ENCODE measurements at places on chromosomes 5 and 9.

DNA sequence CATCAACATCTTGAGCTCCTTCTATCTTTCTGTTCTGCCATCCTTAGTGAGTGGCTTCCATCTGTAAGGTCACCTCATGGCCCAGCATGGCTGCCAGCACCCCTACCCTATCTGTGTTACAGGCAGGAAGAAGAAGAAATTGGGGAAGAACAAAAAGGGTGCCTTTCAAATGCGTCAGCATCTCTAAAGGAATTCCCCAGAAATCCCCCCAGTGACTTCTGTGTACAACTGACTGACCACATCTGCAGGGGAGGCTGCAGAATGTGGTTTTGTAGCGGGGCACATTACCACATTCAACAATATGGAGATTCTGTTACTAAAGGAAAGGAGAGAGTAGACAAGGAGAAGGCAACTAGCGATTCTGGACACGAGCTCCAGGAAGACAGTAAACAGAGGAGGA is 40.1 kb downstream of the ALG2 start:
- no peak for DNase-seq

GRCh38 chr9:99023831-99024230 is 80.1 kb downstream of the COL15A1 start:
- no peak for DNase-seq

- no peak for DNase-seq
Measured at GRCh38 chr9:108478431-108479332, 377.1 kb downstream of the ACTL7B start.

GRCh38 chr9:1580215-1580614 is 434.9 kb upstream of the SMARCA2 start:
- no peak for DNase-seq

- DNase-seq = no peak
Measured at GRCh38 chr5:32504989-32505596, 60.6 kb upstream of the ZFR start.

GRCh38 chr9:129501771-129502319 is 119.1 kb downstream of the C9orf50 start:
- no peak for DNase-seq

DNA sequence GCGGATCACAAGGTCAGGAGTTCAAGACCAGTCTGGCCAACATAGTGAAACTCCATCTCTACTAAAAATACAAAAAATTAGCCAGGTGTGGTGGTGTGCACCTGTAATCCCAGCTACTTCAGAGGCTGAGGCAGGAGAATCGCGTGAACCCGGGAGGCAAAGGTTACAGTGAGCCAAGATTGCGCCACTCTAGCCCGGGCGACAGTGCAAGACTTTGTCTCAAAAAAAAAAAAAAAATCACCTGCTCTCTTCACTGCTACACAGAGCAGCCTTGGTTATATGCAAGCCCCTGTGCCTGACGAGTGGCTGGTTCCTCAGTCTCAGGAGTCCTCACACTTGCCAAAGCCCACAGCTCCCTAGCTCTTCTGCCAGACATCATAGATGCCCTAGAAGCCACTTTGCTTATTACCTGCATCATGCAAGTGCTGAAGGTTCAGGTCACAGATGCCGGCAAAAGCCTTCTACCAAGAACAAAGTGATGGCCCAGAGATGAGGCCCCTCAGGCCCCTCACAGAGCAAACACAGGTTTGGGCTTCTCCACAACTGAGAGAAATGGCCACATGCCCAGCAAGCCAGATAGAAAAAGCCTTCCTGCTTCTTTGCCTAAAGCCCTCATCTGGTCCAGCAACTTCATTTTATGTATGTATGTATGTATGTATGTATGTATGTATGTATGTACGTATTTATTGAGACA is 176.4 kb downstream of the AUH start:
- DNase-seq = no peak

GRCh38 chr9:2235623-2236022 is 220.5 kb downstream of the SMARCA2 start:
- no peak for DNase-seq

DNA sequence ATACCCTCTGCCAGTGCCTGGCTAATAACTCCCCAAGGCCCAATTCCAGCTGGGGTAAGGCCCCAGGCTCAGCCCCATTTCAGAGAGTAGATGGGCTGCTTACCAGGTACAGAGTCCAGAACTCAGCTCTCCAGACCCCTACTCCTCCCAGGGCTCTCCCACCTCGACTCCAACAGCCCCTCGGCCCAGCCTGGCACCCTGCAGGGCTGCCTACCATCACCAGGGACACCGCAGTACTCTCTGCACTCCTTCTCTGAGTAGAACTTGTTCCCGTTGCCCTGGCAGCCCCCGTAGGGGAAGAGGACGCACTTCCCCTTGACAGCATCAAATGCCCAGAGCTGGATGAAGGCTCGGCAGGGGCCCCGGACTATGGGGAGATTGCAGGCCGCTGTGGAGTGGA is 17.4 kb downstream of the AMBP start:
- no peak for DNase-seq

- DNase-seq = peak; percentile 56
Measured at GRCh38 chr9:37747271-37747753, 6.3 kb upstream of the TRMT10B start.

DNA sequence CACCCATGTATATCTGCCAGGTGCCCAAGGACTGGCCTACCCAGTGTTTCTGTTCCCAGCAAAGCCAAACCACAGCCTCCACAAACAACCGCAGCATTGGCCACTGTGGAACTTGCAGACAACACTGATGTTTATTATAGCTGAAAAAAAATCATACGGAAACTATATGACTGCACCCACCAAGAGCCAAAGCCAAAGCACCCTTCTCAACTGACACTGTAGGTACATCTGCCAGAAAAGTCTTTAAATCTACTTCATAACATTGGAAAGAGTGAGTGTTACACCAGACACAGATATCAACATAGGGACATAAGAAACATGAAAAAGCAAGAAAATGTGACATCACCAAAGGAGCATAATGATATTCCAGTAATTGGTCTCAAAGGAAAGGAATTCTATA is 428.0 kb downstream of the PSAT1 start:
- no peak for DNase-seq

DNA sequence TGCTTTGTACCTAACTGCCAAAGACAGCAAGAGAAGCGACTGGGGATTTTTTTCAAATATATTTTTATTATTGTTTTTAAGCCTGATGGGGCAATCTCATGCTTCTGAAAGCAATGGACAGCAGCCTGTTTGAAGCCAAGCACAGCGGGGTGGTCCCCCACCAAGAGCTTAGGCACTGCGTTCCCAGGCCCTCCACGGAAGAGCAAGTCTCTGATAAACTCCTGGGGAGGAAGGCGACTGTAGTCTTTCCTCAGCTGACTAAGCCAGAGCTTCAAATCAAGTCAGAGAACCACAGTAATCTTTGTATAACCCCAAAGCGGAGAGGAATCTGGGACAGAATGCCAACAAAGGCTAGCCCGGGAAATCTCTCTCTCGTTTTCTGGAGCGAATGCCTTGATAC is 54.4 kb downstream of the ARSB start:
- DNase-seq = no peak

GRCh38 chr5:32087086-32088082 is 86.7 kb downstream of the GOLPH3 start:
- DNase-seq = no peak

GRCh38 chr5:77449277-77449676 is 42.8 kb downstream of the WDR41 start:
- no peak for DNase-seq

DNA sequence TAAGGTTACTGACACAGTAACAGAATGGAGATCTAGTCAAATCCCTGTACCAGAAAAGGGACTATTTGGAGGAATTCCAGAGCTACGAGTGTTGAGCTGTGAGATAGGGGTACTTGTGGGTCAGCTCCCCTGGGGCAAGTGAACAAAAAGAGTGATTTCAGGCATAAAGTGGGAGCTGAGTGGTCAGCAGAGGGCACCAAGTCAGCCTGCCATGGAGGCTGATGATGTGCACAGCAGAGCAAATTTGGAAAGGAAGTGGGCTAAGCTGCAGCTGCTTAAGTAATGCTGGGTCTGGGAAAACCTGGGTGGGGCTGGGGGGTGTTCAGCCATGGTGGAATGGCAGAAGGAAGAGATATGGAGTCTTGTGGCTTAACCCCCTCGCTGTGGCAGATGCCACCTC is 327.9 kb downstream of the NTRK2 start:
- DNase-seq = no peak

- no peak for DNase-seq
Measured at GRCh38 chr5:26569241-26569928, 469.0 kb downstream of the CDH9 start.

DNA sequence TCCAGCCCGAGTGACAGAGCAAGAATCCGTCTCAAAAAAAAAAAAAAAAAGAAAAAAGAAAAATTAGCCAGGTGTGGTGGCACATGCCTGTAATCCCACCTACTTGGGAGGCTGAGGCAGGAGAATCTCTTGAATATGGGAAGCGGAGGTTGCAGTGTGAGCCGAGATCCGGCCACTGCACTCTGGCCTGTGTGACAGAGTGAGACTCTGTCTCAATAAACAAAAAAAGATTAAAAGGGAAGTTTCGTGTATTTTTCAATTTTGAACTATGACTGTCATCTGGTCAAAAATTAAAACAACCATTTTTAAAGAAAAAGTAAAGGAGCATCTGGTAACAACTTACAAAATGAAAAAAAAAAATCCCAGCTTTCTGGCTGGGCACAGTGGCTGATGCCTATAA is 36.3 kb upstream of the PLIN2 start:
- no peak for DNase-seq

DNA sequence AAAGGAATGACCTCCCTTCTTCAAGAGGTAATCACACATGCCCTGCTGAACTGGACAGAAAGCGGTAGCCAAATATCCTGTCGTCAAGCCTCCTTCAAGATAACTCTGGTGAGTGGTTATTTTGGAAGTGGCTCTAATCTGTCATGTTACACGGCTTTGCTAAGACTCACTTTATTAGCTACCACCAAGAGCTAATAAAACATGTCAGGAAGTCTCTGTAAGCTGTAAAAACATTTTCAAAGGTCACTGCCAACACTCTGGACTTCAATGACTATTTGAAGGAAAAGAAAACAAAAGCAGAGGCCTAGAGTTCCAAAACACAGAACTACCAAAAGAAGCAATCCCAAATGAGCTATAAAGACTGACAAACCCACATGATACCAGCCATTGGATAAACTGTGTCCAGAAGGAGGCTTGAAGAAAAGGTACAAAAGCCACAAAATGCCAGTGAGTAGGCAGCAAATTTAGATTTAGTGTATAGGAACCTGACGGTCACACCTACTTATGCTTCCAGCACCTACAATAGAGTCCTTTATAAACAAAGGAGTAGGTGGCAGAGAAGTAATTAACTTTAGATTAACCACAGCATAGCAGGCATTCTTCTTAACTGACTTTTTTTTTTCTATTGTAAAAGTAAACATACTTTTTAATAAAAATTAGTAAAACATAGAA is 97.3 kb upstream of the EQTN start:
- no peak for DNase-seq

DNA sequence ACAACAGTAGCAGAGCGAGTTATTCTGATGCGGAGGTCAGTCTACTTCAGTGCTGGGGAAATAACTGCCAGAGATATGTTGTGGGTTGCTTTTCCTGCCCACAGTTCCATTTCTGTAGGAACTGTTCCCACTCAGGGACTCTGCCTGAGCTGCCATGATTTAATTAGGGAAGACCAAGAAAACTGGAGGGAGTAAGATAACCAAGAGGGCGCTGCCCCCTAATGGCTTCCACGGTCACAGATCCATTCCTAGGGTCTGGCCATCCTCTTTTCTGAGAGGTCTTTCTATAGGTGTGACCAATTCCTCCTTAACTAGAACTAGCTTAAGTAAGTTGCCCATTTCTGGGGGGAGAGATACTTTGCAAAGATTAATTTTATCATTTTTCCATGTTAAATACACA is 125.9 kb downstream of the APBA1 start:
- no peak for DNase-seq

GRCh38 chr5:153863951-153864350 is 174.8 kb downstream of the FAM114A2 start:
- no peak for DNase-seq

GRCh38 chr9:18357321-18357720 is 116.6 kb upstream of the ADAMTSL1 start:
- DNase-seq = no peak

- no peak for DNase-seq
Measured at GRCh38 chr9:92247296-92247695, 46.2 kb downstream of the IARS1 start.

Measured in stimulated activated CD4-positive, alpha-beta T cell treated with anti-CD3 and anti-CD28 coated beads, Interleukin-2, amount 100 ng/mL, for 24 hours (primary cell).